Spinal cord (tissue), 10 donors: ENCODE measurements at places on chromosomes 1 and 21.

DNA sequence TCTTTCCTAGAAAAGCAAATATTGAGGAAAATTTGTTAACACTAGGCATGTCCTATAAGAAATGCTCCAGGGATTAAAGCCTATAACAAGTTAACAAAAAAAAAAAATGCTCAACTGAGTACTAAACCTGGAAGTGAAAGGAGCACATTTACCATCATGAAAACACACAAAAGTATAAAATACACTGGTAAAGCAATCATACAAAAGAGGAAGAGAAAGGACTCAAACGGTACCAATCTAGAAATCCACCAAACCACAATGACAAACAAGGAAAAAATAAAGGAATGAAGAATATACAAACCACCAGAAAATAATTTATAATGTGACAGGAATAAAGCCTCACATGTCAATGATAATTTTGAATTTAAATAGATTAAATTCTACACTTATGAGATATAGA lies 21.2 kb downstream of the CD1E start:
- no peak for DNase-seq

DNA sequence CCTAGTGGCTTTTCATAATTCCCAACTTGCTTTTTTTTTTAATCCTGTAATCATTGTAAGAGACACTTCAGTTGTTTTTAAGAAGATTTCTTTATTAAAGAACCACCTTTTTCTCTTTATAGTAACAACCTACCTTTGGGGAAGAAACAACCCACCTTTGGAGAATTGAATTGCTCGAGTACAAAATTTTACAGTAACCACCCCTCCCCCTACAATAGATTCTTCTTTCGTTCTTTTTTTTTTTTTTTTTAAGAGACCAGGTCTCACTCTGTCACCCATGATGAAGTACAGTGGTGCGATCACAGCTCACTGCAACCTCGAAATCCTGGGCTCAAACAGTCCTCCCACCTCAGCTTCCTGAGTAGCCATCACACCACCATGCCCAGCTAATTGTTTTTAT lies 2.1 kb upstream of the LRRC40 start:
- DNase-seq = no peak

- DNase-seq = no peak
These were observed 357.8 kb upstream of the PTBP2 start for GRCh38 chr1:96363826-96364225.

GRCh38 chr1:18069903-18070302 lies 37.7 kb upstream of the IGSF21 start:
- no peak for DNase-seq

GRCh38 chr1:116255486-116256285 lies 117.4 kb upstream of the ATP1A1 start:
- DNase-seq = no peak

DNA sequence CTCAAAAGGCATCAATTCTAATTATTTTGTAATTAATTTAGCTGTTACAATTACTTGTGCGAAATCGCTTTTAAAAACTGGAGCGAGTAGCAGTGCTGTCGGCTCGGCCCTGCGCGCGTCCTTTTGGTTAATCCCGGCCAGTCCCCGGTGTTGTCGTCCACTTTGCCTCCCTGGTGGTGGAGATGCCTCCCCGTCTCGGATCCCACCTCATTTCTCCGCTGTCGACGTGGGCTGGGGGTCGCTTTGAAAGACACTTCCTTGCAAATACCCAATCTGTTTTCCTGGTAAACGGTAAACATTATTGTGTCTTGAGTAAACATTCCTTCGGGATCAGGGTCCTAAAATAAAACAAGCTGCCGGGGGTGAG lies 3.7 kb downstream of the FOXD3 start:
- DNase-seq = no peak

DNA sequence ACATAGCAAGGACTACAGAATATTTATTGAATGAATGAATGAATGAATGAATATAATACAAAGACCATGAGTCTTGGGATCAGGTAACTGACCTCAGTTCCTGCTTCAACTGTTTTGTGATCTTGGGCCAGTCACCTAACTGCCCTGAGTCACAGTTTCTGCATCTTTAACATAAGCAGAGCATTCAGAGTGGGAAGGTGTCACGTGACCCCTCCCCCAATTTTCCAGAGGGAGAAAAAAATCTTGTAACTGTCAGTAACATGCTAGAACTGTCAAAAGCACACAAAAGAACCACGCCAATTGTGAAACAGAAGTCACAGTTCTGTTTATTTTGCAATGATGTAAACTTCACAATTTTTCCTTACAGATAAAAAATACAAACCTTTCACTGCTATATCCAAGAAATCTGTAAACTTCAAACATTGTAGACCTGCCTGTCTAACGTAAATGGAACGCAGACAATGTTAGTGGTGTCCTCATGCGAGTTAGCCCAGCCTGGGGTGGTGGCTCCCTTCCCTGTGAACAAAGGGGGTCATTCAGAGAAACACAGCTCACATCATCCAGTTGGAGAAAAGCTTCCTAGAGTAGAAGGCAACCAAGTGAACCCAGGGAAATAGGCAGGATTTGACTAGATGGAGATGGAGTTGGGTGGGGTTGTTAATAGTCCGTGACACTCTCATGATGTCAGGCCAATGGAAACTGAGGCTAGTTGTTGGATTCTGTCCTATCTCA lies 211.8 kb upstream of the ZC3H12A start:
- DNase-seq = no peak
